ENCODE measurements at places on chromosomes 4 and X.

- no peak for DNase-seq
Observed at GRCh38 chrX:49269767-49270248, at the start of gene PPP1R3F. Gene PPP1R3F (plus strand): TSS chrX:49269793. CDS start chrX:49269870, 77 bp downstream.

DNA sequence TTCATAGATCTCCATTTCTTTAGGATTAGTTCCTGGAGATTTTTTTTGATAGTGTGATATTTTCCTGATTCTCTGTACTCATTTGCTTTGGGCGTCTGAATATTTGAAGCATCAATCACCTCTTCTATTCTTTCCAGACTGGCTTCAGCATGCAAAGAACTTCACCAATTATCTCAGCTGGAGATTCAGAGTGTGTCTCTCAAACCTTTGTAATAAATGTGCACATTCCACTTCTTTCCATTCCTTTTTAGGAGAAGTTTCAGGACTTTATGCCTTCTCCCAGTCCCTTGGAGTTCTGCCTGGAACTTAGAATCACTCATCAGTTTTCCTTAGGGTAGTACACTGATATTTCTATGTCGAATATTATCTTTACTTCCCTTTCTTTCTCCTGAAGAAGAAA is 334.8 kb downstream of the TEX13C start:
- no peak for DNase-seq

DNA sequence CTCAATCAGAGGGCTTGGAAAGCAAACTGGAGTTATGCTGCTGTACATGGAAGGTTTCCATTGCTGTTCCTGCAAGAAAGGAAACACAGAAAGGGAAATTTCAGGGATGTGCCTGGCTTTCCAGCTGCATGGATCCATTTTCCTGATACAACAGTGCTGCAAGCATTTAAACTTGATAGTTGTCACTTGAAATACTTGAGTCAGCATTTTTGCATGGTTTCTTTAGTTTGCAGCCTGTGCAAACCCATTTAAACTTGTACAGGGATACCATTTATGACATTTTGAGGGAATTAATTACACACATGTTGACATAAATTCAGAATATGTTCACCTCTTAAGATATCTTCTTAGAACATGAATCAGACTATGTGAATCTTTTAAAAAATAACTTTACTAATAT is 131.1 kb upstream of the RASGEF1B start:
- no peak for DNase-seq

GRCh38 chr4:185210102-185210981 is 944 bp downstream of the SNX25 start:
- DNase-seq: peak; percentile 22

- DNase-seq: no peak
Observed at GRCh38 chr4:30792601-30793000, 72.4 kb downstream of the PCDH7 start.

GRCh38 chr4:101348367-101348827 is 1.1 kb upstream of the PPP3CA start:
- no peak for DNase-seq

DNA sequence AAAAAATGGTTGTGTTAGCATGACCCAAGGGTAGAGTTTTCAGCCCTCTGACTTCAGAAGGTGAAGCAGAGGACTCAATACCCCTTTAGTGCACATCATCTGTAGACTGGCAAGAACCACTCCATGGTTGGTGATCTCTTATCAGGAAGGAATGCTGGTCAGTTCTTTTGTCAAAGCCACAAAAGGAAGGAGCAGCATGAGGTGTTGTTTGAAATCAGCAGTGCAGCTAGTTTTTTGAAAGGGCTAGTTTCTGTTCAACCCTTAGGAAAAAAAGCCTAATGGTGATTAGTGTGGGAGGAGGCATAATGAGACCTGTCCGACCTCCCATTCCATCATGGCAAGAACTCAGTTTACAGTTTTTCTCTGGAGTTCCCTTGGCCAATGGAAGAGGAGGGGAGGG is 362.0 kb upstream of the CT83 start:
- DNase-seq: no peak

- DNase-seq: no peak
Observed at GRCh38 chr4:65508168-65508567, 162.1 kb downstream of the EPHA5 start.

DNA sequence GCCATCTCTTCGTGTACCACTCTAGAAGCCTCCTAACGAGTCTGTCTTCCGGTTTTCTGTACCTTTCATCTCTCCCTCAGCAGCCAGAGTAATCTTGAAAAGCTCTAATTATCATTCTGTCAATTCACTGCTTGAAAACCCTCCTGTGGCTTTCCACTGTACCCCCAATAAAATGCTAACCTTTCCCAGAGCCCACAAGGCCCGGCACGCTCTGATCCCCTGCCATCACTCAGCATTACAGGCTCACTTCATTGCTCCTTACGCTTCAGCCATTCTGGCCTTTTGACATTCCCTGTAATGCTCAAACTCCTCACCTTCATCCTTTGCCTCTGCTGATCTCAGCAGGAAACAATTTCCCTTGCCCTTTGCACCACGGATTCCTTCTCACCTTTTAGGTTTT is 112.9 kb downstream of the ARHGAP10 start:
- DNase-seq: no peak

DNA sequence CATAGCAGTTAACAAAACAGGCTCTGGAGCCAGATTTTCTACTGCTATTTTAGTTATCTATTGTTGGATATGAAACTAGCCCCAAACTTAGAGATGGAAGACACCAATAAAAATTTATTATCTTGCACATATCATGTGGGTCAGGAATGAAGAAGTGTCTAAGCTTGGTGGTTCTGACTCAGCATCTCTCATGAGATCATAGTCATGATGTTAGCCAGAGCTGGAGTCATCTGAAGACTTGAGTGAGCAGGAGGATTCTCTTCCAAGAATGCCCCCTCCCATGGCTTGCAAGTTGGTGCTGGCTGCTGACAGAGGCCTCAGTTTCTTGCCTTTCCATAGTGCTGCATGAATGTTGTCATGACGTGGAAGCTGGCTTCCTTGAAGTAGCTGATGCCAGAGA is 68.2 kb upstream of the TAPT1 start:
- DNase-seq: no peak

DNA sequence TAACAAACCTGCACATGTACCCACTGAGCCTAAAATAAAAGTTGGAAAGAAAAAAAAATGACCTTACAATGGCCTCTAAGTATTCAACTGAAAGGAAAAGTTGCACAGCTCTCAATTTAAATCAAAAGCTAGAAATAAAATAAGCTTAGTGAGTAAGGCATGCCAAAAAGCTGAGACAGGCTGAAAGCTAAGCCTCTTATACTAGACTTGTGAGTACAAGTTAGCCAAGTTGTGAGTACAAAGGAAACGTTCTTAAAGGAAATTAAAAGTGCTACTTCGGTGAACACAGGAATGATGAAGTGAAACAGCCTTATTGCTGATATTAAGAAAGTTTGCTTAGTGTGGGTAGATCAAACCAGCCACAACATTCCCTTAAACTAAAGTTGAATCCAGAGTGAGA is 707.9 kb upstream of the PITX2 start:
- DNase-seq: no peak

DNA sequence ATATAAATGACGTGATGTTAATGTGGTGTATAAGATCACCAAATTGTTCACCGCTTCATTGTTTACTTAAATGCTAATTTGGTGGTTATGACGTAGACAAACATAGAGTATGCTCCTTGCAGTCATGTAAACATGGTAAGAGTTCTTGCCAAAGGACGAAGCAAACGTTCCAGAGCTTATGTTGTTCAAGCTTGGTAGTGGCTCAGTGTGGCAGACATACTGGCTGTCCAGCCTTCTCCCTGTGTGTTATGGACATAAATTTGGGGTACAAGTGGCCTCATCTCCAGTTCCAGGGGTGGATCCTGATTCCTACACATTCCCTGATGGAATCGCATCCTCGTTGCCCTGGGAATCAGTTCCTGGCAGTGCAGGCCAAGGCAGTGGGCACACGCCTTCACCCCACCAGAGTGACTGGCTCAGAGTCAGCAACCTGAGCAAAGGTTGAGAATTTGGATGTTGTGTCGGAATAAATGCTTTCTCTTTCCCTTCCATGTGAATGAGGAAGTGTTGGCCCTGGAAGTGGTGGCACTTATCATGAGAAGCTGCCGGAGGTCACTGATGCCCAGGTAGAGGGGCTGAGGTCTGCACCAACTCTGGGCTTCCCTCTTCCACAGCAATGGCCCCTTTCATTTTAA is 25.4 kb downstream of the F11 start:
- DNase-seq: no peak

DNA sequence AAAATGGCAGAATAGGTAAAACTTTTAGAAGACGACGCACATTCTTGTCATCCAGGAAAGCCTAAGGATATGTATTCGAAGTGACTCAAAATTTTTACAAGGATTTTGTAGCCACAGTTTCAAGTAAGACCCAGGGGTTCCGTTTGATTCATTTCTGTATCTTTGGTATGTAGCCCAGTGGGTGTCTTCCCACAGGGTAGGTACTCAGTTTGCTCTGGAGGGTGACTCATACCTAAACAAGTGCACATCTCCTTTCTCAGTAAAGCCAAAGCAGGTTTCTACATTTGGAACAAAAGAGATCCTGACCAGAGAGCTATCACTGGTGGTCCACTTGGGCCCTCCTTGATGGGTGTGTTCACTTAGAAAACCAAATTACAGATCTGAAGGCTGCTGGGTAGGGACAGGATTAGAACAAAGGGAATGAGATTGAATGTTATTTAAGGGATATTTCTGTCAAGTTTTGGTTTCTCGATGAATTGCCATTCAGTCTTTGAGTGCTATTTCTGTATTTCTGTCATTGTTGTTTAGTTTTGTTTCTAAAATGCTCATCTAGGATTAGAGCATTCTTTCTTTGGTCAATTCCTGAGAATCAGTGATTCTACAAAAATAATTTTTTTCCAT is 56.1 kb downstream of the PLS3 start:
- DNase-seq: no peak

GRCh38 chr4:2925931-2926860 is 37.0 kb downstream of the NOP14 start:
- DNase-seq: no peak

GRCh38 chr4:86247320-86247719 is 112.5 kb downstream of the MAPK10 start:
- no peak for DNase-seq

DNA sequence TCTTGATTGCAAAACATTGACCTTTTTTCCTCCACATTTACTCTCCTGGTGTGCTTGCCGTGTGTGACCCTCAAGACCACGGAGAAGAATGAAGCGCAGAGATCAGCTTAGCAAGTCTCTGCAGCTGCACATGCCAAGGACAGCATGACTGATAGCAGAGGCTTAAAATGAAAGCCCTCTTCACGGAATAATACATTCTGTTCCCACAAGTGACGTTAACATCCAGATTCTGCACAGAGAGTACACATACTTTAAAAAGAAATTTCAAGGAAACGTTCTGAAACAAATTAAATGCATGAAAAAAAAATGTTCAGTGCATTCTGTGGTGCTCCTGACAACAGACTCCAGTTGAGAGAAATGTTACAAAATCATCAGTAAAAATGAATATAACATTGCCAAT is 60.9 kb downstream of the SLC7A11 start:
- DNase-seq: no peak

- DNase-seq: no peak
Observed at GRCh38 chrX:120334603-120335002, 23.3 kb upstream of the TMEM255A start.
